Cardiac muscle cell (in vitro differentiated cells and primary cell): ENCODE measurements at places on chromosomes 12 and 14.

DNA sequence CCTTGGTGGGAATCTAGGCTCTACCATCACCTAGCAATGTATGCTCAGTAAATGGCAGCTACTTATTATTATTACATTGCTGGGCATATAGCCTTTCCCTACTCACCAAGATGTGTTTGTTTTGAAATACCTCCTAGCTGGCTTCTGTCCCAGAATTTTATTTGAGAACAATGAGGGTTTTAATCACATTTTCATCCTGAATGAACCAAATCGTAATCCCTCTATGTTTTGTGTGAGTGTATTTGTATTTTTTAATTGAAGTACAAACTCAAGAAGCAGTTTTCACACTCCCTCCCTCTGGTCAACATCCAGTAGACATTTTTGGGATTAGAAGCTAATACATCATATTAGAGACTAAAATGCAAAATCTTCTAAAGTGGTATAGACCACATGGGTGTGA is 7.6 kb downstream of the SLC7A8 start:
- no peak for DNase-seq

- DNase-seq, result no peak
Observed at GRCh38 chr14:102182190-102182589, 42.5 kb downstream of the WDR20 start.

DNA sequence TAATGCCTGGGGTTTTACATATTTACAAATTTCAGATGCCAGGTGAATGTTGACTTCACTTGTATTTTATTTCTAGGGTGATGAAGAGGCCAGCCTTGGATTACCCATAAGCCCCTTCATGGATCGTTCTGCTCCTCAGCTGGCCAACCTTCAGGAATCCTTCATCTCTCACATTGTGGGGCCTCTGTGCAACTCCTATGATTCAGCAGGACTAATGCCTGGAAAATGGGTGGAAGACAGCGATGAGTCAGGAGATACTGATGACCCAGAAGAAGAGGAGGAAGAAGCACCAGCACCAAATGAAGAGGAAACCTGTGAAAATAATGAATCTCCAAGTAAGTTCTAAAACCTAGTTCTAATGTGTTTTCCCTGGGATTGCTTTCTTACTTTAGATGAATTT is 41.3 kb upstream of the SLCO1C1 start:
- DNase-seq, result no peak

- DNase-seq, result peak; percentile 70
Observed at GRCh38 chr12:4909734-4910501, at the start of gene KCNA1. Gene KCNA1, plus strand, starts transcription at chr12:4909905. Its CDS starts 1,474 bp downstream, at chr12:4911379.

- DNase-seq, result no peak
Observed at GRCh38 chr12:129551441-129551840, 352.4 kb downstream of the TMEM132D start.

DNA sequence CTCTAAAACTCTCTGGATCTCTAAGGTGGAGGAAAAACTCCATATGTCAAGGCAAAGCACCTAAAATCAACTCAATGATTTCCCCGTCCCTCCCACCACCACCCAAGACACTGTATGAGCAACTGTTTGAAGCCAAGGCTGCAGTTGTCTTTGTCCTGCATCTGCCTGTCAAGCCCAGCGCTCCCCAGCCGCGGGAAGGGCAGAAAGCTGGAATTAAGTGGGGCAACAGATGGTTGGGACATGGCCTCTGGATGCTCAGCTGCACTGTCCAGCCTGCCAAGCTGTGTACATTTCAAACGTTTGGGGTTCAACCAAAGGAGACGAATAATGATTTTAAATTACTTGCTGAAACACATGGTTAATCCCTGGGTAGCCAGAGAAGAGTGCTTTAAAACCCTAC is 42.2 kb upstream of the PTGR2 start:
- DNase-seq, result no peak

DNA sequence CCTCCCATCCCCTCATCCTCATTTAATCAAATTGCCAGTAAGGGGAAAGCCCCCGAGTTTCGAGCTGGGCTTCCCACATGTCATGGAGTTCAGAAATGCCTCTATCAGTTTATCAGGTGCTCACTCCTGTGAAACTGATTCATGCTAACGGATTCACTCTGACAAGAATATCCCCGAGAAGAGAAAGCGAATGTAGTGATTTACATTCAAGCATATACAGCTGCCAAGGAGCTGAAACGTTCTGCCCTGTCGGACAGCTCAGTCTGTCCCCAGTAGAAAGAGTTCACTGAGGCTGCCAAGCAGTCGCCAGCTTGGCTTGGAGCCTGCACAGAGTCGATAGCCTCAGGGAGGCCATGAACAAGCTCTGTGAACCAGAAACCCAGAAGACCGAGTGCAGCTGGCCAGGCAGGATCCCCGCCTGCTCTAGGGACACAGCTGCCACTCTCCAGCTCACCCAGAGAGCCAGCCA is 88.4 kb downstream of the TMCC3 start:
- no peak for DNase-seq

- no peak for DNase-seq
Observed at GRCh38 chr14:24136684-24137528, 912 bp downstream of the PSME1 start.

DNA sequence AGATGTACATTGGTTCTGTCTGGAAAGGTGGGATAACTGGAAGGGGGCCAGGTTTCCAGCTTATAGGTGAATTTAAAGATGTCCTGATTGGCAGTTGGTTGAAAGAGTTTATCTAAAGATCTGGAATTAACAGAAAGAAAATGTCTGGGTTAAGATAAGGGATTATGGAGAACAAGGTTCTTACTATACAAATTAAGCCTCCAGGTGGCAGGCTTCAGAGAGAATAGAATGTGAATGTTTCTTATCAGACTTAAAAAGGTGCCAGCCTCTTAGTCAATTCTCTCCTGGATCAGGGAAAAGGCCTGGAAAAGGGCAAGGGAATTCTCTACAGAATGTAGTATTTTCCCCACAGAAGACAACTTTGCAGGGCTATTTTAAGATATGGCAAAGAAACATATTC is 53.1 kb downstream of the CNTN1 start:
- no peak for DNase-seq

DNA sequence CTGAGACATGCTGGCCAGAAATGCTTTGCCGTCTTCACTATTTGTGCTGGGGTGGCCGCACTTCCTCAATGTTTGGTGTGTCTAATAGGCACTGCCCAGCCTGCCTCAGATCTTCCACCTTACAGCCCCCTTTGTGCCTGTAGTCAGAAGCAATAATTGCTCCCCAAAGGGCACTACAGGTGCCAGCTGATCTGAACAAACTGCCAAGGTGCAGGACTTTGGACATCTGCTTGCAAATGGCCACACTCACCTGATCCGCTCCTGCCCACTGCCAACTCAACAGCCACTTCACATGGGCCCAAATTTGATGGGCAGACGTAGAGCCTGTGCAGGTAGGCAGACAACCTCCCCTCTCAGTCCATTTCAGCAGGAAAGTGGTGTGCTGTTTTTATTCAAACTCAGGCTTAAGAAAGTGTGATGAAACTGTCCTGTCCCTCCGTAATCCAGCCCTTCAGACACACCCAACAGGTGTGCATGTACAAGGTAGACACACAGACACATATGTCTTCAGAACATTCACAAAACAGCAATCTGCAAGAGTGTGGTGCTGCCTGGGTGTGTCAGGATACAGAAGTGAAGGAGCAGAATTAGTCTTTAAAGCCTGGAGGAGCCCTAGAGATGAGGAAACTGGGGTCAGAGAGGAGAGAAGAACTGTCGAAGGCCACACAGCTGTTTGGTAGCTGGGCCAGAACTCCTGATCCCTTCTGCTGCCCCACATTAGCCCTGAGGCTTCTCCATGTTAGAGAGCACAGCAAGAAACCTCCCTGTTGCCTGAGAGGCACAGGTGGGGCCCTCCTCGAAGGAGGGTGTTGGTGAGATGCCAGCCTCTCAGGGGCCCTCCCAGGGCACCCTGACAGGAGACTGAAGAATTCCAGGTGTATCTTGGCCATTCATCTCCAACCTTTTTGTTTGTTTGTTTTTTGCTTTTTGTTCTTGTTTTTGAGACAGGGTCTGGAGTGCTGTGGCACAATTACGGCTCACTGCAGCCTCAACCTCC is 4.4 kb upstream of the KRT75 start:
- DNase-seq, result no peak

DNA sequence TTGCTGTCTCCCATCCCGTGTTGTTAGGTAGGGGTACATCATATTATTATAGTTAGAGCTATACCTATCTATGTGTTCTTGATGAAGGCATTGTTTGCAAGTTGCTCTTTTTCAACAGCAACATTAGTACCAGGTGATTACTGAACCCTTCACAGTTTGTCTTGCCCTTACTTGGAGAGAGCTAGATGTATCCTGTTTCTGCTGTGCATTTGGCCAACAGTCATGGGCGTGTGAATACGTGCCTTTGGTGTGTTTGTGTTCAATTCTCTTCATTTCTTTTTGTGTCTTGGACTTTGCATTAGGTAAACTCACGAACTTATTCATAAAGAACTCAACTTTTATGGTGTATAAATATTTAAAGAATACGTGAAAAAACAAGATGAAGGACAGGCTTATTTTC is 14.3 kb downstream of the ARF6 start:
- no peak for DNase-seq

GRCh38 chr12:71954083-71954778 is 15.6 kb downstream of the TPH2 start:
- DNase-seq, result no peak

GRCh38 chr14:22047115-22047514 is 373.5 kb upstream of the OR4E1 start:
- DNase-seq, result peak; percentile 62

- DNase-seq, result no peak
Observed at GRCh38 chr12:20132818-20133217, 235.5 kb upstream of the PDE3A start.

DNA sequence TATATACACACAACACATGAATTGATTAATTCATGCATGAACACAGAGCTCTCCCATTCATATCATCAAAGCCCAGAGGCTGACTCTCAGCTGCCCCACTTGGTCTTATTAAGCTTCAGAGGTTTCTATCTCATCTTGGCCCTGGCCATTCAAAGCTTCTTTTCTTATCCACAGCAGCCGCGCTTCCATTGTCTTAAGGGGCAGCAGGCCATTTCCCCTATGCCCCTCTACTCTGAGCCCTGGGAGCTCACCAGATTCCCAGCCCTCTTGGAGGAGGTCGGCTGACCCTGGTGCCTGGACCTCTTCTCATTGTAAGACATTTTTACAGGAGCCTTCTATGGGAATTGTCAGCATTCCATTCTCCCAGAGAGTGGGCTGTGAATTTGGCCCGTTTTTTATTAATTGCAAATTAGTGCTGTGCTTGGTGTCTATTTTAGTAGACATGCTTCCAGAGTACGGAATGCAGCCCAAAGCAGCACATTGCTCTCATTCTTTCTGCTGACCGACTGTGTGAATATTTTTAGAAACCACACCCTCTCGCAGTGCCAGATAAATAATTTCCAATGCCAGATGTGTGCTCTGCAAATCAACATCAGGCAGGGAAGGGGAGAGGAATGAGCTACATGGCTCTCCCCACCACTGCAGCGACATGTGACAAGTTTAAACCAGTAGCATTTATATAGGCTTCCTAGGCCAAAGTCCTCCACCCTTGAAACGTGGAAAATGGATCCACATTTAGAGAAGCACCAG is 58.5 kb downstream of the NUAK1 start:
- DNase-seq, result peak; percentile 82

- no peak for DNase-seq
Observed at GRCh38 chr12:43123461-43123860, 428.5 kb downstream of the ADAMTS20 start.

- no peak for DNase-seq
Observed at GRCh38 chr14:77918448-77918847, 118.5 kb downstream of the ADCK1 start.

GRCh38 chr14:56137453-56137807 is 19.2 kb downstream of the PELI2 start:
- DNase-seq, result no peak

DNA sequence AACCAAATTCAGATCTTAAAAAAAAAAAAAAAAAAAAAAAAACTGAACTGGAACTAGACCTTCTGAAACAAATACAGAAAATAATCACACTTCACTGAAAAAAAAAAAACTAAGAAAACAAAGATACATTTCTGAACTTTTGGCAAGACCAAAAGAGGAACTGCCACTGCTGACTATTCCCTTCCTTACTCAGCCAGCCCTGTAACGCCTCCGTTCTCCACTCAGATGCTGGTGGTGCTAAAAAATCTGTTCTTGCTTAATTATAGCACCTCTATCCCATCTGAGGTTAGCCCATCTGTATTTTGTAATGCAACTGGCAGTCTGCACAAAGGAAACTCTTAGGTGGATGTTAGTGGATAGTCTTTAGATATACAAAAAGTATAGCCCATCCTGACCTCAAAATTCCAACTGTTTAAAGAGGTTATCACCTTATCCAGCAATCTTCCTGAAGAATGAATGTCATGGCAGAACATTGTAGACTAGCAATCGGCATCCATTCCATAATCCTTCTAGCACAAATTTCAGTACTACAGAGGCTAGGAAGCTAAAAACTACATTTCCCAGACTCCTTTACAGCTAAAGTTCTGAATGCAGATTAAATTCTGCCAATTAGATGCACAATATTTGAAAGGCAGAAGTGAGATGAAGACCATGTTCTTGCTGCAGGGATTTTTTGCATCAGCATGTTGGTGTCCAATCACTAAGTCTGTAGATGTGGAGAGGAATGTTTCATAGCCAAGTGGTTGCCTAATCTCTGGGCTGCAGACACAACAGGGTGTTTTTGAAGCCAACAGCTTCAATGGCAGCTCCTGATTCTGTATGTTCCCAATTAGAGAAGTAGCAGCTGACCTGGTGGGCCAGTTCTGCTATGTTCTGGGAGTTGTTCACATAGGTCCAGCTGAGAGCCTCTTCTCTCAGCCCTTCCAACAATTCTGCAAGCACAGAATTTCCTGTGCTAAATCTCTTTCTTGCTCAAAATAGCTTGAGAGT is 5.7 kb downstream of the MAP3K9 start:
- no peak for DNase-seq

DNA sequence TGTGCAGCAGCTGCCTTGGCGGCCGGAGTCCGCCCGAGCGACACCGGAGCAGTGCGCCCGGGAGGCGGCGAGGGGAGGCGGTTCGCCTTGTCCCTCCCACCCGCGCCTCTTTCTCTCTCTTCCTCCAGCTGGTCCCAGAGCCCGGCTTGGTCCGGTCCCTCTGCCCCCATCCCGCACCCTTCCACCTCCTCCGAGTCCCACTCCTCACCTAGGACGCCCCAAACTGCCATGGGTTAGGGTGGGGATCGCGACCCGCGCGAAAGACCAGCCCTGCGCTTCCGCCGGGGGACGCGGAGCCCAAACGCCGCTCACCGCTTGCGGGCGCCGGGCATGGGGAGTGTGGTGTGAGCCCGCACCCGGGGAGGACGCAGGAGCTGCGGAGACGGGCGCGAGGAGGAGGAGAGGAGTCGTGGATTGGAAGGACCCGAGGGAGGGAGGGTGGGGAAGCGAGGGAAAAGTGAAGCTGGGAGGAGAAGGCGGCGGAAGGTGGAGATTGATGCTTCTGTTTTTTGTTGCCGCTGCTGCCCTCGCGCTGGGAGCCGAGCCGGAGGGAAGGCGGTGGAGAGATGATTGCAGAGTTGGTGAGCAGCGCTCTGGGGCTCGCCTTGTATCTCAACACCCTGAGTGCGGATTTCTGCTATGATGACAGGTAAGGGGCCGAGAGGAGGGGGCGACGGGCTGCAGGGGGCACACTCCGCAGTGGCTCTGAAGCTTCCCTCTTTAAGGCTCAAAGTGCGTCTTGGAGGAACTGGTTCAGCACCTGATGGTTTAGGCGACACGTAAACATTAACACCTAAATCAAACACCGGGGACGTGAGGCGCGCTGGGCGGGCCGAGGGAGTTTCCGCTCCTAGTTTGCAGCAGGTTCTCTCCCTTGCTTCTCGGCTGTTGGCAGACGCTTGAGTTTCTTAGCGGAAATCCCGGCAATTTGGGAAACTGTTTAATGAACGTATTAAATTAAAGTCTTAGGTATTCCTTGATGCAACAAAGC is 610 bp downstream of the TMTC2 start:
- peak; percentile 41 for DNase-seq
